ENCODE measurements at places on chromosomes 6 and 20. TPM values are rescaled to one million over a fixed set of nuclear protein-coding genes. Genes with fewer than 3 reads are reported as not detected.

POPDC3 gene
- total RNA-seq: 22.5 TPM

SAMD5 gene
- total RNA-seq: 2.6 TPM

SLC17A3 gene
- total RNA-seq: not detected

RIMS1 gene
- total RNA-seq: under 0.01 TPM

C20orf204 gene
- 0.99 TPM for total RNA-seq

PYGB gene
- 126 TPM for total RNA-seq

CFAP61 gene
- total RNA-seq: 0.17 TPM

ZC3H12D gene
- total RNA-seq: 0.15 TPM

CCN6 gene
- total RNA-seq: not detected

TTLL9 gene
- 0.17 TPM for total RNA-seq

UST gene
- total RNA-seq: 18.2 TPM

IL20RA gene
- 0.33 TPM for total RNA-seq

BMP7 gene
- total RNA-seq: not detected

VGLL2 gene
- total RNA-seq: not detected

CGA gene
- not detected for total RNA-seq

OR12D3 gene
- not detected for total RNA-seq

HCRTR2 gene
- total RNA-seq: not detected

MUC21 gene
- total RNA-seq: not detected

TSBP1 gene
- not detected for total RNA-seq

R3HDML gene
- not detected for total RNA-seq

MMP24 gene
- total RNA-seq: 0.29 TPM

TGM3 gene
- under 0.01 TPM for total RNA-seq

IL17A gene
- not detected for total RNA-seq

CRISP3 gene
- not detected for total RNA-seq

UBE2J1 gene
- total RNA-seq: 22.5 TPM

EPB41L1 gene
- 28.9 TPM for total RNA-seq

All from smooth muscle cell of trachea (primary cell).